SJSA1 (cell line): ENCODE measurements at places on chromosomes 4 and X. TPM values are rescaled to one million over a fixed set of nuclear protein-coding genes. Genes with fewer than 3 reads are reported as not detected.
A peak's percentile ranks its signal among the peaks of the same experiment; 100 is the strongest.

GRCh38 chrX:132624466-132624865 lies 135.6 kb upstream of the MBNL3 start:
- H3K27ac ChIP-seq: no peak overlapping the region
- no peak overlapping the region for H3K4me3 ChIP-seq
- no peaks in the 10 kb centered on the region for H3K36me3 ChIP-seq
- no peak for DNase-seq
- no peaks in the 10 kb centered on the region for H3K4me1 ChIP-seq

GRCh38 chr4:2794486-2795299 lies 1.8 kb downstream of the SH3BP2 start:
- H3K4me1 ChIP-seq: peaks cover 21% of the 10 kb centered on the region
- no peaks in the 10 kb centered on the region for H3K36me3 ChIP-seq
- no peaks in the 10 kb centered on the region for H3K27me3 ChIP-seq
- no peak overlapping the region for H3K4me3 ChIP-seq
- H3K27ac ChIP-seq: no peak overlapping the region
- DNase-seq: no peak

DNA sequence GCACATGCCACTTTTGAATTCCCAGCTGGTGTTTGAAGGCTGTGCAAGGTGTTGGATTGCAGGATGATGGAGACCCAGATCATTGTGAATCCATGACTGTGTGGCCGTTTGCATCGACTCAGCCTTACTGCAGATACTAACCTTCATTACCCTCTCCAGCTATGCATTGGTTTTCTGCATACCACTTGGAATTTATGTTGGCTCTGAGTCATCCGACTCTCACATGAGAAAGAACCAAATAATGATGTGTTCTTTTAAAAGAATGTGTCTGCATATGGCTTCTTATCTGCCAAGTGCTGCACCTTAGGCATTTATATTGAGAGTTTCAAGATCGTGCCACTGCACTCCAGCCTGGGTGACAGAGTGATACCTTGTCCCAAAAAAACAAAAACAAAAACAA lies 106.7 kb upstream of the PRKX start:
- H3K27me3 ChIP-seq: no peaks in the 10 kb centered on the region
- no peak overlapping the region for H3K27ac ChIP-seq
- no peak for DNase-seq
- no peaks in the 10 kb centered on the region for H3K36me3 ChIP-seq
- H3K4me3 ChIP-seq: no peak overlapping the region
- H3K4me1 ChIP-seq: peaks cover 13% of the 10 kb centered on the region

DNA sequence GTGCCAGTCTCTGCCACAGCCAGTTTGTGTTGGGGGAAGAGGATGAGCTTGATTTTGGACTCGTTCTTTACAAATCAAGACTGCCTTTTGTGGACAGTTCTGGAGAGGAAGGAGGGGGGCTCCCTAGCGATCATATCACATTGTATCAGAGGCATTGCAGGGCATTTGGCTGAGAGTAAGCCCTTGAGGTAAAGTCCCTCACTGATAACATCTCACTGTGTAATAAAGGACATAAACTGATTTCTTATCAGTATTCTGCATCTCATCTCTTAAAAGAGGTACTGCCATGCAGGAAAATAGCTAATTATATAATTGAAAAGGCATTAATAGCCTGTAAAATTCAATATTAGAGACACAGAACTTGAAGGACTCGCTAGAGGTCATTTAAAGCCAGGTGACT lies 6.1 kb upstream of the IGFBP7 start:
- no peak for DNase-seq
- H3K4me3 ChIP-seq: no peak overlapping the region
- no peaks in the 10 kb centered on the region for H3K36me3 ChIP-seq
- H3K27me3 ChIP-seq: no peaks in the 10 kb centered on the region
- no peak overlapping the region for H3K27ac ChIP-seq

DNA sequence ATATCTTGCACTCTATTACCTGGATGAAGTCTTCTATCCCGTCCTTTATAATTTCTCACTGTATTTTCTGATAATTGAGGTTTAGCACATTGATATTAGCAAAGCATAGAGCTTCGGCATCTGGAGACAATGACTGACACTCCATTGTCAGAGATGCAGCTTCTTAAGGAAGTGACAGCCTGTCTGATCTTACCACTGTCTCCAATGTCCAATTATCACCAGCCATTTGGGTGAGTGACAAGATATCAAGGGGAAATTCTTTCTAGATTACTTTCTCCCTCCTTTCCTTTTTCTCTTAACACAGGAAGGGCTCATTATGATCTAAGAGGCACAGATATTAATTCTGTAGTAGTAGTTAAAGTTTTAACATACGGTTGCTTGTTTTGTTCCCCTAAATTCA lies 86.4 kb downstream of the LDB2 start:
- H3K4me3 ChIP-seq: no peak overlapping the region
- H3K4me1 ChIP-seq: peaks cover 11% of the 10 kb centered on the region
- no peaks in the 10 kb centered on the region for H3K36me3 ChIP-seq
- no peak overlapping the region for H3K27ac ChIP-seq

GRCh38 chr4:7389101-7389701 lies 45.5 kb downstream of the PSAPL1 start:
- DNase-seq: peak; percentile 21
- no peaks in the 10 kb centered on the region for H3K27me3 ChIP-seq
- no peaks in the 10 kb centered on the region for H3K4me1 ChIP-seq
- H3K36me3 ChIP-seq: no peaks in the 10 kb centered on the region

DNA sequence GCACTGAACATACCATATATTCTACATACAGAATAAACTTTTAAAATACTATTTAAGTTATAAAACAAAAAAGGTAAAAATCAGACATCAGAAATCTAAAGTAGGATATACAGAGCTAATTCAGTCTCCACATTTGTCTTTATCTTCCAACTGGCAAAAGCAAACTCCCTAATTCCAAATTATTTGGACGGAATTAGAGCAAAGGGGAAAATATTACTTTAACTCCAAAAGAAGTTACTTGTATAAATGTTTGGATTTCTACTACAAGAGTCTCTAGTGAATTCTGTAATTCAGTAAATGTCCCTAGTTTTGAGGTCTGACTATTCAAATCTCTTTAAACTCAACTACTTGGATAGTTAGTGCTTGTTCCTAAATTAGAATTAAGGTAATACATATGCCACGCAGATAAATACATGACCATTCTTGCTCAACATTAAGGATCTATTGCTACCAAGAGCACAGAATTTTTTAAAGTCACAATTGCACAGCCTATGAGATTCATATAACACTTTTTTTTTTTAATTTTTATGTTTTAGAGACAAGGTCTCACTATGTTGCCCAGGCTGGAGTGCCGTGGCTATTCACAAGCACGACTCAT lies 7.3 kb downstream of the ZNF280C start:
- DNase-seq: no peak
- H3K4me3 ChIP-seq: no peak overlapping the region
- H3K4me1 ChIP-seq: peaks cover 13% of the 10 kb centered on the region
- H3K27ac ChIP-seq: no peak overlapping the region
- no peaks in the 10 kb centered on the region for H3K36me3 ChIP-seq

Gene TLR8
- total RNA-seq: not detected in 2 replicates
